ENCODE measurements at places on chromosomes 11 and 22.

GRCh38 chr11:70503468-70504221, 105.3 kb downstream of the CTTN start:
- DNase-seq: peak; percentile 69

DNA sequence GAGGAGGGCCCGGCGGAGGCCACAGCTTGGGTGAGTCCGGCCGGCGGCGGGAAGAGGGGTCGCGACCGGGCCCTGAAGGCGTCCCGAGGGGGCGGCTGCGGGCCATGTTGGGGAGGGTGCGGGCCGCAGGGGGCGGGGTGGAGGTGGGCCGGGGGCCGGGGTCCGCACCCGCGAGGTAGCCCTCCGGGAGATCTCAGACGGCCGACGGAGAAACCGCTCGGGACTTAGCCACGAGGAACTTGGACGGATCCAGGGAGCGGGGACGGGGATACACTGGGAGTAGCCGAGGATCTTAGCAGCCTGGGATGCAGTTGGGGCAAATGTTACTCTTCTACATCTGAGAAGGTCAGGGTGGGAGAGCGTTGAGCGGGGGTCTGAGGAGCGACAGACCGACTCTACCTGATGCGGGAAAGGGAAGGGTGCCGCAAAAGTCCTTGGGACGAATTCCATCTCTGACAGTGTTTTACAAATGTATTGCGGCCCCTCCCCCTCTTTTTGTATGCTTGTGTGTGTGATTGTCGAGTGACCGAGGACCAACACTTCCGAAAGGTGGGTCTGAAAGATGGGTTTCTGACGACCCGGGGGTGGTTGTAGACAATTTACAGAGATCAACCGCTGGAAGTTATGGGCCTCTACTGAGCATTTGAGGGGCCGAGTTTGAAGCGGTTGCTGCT, 658 bp downstream of the STIP1 start:
- DNase-seq: no peak

DNA sequence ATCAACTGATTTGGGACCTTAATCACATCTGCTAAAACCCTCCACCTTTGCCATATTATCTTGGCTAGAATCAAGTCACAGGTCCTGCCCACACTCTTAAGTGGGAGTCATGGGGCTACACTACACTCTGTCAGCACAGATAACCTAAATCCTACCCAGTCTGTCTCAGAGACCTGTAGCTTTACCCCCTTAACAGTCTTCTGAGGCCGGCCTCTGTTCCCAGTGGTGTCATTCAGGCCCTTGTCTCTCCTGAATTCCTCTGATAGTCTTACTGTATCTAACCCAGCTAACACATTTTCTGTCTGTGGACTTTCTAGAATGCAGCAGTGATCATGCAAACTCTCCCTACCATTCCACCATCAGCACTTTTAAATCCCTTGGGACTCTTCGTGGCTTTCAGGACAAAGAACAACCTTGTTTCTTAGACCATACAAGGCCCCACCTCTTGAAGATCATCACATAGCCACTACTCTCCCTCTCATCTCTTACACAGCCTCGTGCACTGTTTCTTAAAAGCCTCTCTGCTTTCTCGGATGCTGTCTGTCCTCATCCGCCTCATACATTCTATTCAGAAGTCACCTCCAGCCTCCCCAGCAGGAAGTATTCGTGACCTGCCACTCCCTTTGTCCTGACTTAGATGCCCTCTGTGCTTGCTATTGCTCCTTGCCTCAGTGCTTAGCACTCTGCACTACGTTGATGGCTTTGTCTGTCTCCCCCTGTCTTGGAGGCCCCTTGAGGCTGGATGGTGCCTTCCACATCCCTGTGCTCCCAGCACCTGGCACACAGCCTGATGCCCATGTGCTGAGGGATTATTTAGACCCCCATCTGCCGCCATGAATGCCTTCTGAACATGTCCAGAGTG, 57.9 kb downstream of the PANX1 start:
- peak; percentile 78 for DNase-seq

DNA sequence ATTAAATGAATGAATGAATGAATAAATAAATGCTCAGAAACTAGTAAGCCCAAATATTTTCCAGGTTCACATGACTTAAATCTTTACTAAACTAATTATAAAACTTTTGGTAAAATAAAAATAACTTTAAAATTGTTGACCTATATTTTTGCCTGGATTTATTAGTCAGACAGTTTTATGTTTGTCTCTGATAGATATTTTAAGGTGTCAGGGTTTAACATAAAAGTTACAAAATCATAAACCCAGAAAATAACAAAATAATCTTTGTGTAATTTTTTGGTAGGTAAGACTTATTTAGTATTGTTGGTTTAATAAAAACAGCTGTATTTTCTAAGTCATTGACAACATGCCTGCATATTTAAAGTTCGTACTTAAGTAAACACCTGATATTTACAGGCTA, 27.4 kb upstream of the HEPHL1 start:
- no peak for DNase-seq

- no peak for DNase-seq
Measured at GRCh38 chr11:33654594-33654993, 46.0 kb downstream of the C11orf91 start.

GRCh38 chr11:85483861-85484260, 143.3 kb downstream of the DLG2 start:
- DNase-seq: no peak

All from NCI-H524 (cell line).